ENCODE measurements at places on chromosomes 11 and 22. TPM values are rescaled to one million over a fixed set of nuclear protein-coding genes. Genes with fewer than 3 reads are reported as not detected.

Gene CHRM4
- total RNA-seq = not detected

DNA sequence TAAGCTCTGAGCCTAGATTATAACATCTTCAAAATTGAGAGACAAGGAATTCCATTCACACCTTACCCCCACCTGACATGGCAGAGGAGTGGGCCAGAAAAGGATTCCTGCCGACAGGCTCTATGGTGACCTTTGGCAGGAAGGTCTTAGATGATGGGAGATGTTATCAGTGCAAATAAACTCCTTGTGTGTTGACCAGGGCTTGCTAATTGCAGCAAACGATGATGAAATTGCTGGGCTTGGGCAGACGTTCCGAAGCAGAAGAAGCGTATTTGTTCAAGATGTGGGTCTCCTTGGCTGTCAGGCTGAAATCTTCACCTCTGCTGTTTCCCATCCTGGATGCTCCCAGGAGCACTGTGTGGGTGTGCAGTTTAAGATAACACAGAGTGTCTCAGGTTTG is 183.7 kb upstream of the CADM1 start:
- DNase-seq = no peak

DNA sequence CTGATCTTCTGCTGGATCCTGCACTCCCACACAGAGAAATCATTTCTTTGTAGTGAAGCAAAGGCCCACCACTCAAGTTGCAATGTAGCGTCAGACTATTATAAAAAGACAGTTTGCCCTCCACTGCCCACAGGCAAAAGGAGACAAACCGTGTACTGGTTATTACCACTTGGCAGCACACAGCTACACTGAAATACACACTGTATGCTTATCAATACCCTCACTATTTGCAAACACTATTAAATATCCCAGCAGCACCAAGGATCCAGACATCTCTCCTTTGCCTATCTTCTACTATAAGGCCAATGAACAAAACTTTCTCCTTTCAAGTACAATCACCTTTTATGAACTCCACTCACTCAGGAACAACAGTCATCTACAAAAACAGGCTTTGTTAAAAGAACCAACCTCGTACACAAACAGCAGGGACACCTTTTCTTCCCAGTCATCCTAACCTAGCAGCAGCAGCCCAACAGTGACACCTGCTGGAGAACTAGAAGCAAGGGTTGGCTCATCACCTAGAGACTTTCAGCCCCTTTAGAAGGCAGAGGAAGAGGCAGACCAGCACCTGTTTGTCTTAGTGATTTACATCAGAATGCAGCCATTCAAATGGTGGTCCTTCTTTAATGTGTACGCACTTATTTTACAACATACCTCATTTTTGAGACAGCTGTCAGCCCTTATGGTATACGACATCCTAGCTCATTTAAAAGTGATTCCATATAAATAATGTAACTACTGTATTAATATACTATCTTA is 56.1 kb downstream of the AMBRA1 start:
- peak; percentile 66 for DNase-seq

Gene OR5P2
- not detected for total RNA-seq

DNA sequence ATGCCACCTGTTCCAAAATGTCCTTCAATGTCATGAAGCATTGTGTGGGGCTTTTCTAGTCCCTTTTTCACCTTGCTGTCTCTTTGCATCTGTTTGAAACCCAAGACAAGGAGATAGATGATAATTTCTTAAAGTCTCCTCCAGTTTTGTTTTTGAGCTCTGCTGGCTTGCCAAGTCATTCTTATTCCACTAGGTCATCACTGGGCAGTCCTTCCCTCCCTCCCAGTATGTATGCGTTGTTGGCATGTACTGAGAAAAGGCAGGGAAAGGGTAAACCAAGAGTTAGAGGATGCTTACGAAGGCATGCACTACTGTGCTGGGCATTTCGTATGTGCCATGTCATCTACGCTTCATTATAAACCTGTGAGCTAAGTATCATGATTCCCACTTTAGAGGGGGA is 78.6 kb downstream of the PARVA start:
- no peak for DNase-seq

DNA sequence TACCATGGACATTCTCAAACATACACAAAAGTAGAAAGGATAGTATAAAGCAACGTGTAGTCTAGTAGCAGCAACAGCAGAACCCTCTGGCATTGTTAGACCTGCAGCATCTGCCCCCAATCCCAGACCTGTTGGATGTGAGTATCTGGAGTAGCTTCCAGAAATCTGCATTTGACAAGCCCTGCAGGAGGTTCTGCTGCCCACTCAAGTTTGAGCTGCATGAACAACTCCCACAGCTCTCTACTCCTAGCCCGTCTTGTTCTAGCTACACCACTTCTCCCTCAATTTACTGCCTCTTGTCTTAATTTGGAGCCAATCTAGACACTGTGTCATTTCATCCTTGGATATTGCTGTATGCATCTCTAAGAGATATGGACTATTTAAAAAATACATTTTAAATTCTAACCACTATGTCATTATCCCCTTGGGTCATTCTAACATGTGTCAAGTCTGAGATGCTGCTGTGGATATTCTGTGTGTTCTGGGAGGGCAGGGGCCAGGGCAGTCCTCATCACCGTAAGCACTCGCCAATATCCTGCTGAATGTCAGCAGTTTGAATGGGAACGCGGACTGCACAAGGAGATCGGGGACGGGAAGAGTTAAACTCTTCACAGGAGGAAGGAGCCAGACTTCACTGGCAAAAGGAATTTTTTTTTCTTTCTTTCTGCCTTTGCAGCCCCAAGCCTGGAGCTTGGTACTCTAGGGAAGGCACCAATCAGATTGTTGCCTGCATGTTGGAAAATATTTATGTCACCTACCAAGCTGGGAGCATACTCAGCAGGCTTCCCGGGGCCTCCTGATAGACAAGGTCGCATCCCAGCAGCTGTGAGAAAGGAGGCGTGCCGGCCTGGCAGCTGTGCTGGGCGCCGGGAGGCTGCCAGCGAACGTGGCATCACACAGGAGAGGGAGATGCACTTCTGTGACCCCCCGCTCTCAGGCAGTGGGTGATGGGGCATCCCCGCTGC is 429.0 kb downstream of the MIAT start:
- DNase-seq = no peak

Gene LRRC51
- 7.7 TPM for total RNA-seq
